ENCODE measurements at places on chromosomes 5 and 9.
A peak's percentile ranks its signal among the peaks of the same experiment; 100 is the strongest.

DNA sequence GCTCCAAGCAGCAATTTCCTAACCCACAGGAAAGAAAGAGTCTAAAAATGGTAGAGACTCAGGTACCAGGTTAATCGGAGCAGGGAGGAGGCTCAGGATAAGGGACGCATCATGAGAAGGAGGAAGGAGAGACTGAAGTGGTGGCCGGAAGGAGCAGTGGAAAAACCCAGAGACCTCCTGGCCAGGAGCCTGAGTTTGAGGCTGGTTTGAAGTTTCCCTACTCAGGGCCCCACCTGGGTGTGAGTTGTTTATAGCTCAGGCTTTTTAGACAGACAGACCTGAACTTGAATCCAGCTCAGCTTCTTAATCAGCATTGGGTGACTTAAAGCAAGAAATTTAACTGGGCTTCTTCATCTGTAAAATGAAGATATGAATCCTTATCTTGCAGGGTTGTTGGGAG, 11.9 kb upstream of the AQP7 start:
- no peak for DNase-seq

- no peak for DNase-seq
These were observed 40.3 kb downstream of the CYSTM1 start for GRCh38 chr5:140215276-140215675.

DNA sequence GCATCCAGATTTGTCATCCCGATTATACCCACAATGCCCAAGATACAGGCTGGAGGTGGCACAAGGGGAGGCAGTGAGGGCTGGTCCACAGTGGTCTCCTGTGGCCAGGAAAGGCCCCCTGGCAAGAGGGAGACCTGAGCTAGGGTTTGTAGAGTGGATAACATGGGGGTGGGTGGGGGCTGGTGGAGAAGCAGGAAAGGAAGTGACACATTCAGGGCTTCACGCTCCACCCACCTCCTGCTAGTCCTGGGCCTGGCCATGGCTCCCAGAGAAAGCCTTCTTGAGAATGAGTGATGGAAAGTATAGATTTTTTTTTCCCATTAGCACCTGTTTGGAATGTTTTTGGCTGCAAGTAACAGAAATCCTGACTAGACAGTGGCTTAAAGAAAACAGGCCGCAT, 81.3 kb downstream of the ANKRD33B start:
- DNase-seq: no peak

DNA sequence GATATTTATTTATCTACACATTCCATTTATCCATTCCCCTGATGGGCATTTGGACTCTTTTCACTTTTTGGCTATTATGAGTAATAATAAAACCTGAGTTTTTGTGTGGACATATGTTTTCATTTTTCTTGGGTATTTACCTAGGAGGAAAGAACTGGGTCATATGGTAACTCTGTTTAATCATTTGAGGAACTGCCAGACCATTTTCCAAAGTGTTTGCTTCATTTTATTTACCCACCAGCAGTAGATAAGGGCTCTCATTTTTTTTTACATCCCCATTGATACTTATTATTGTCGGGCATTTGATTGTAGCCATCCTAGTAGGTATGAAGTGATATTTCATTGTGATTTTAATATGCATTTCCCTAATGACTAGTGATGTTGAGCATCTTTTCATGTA, 7.7 kb upstream of the PTPDC1 start:
- no peak for DNase-seq

GRCh38 chr9:135224921-135225541, 137.6 kb downstream of the OLFM1 start:
- peak; percentile 51 for DNase-seq

DNA sequence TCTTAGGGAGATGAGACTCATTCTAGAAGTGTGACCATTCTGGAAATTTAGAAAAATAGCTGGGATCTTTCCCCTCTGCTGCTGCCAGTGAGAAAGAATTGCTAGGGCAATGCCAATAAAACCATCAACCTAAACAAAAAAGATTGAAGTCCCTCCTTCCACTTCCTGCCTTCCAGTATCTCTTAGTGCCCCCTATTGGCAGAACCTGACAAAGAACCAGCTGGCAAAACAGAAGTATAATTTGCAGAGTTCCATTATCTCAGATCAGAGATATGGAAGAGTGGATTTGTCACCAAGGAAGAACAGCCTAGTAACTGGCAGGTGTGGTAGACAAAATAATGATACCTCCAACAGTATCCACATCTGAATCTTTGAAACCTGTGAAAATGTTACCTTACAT, 13.8 kb upstream of the PLCXD3 start:
- no peak for DNase-seq

DNA sequence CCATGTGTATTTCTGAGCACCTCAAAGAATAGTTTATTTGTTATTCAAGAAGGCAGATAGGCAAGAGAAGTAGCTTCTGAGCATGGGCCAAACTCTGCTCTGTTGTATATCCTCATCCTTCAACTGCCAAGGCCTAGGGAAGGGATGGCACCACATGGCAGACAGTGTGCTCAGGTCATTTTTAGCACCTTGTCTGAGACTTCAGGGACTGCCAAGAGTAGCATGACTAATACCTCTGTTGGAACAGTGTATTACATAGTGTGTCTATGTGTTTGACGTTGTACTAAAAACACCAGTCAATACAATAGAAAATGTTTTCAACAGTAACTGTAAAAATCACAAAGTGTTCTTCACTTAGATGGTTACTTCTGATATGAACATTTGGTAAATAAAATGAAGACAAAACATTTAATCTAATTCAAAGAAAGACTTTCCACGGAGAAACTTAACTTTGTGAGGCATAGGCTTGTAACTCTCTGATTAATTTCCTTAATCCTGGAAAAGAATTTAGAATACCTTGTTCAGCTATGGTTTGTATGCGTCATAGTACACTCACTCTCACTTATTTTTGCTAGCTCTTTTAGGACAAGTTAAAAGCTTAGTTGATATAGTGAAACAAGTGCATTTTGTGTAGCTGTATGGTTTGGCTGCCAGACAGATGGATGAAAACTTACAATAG, 318.4 kb upstream of the RIOK2 start:
- DNase-seq: no peak

GRCh38 chr5:105428451-105429380, 1866.1 kb upstream of the NUDT12 start:
- no peak for DNase-seq

- DNase-seq: peak; percentile 15
These were observed 59.3 kb downstream of the FSTL4 start for GRCh38 chr5:133552925-133553525.

DNA sequence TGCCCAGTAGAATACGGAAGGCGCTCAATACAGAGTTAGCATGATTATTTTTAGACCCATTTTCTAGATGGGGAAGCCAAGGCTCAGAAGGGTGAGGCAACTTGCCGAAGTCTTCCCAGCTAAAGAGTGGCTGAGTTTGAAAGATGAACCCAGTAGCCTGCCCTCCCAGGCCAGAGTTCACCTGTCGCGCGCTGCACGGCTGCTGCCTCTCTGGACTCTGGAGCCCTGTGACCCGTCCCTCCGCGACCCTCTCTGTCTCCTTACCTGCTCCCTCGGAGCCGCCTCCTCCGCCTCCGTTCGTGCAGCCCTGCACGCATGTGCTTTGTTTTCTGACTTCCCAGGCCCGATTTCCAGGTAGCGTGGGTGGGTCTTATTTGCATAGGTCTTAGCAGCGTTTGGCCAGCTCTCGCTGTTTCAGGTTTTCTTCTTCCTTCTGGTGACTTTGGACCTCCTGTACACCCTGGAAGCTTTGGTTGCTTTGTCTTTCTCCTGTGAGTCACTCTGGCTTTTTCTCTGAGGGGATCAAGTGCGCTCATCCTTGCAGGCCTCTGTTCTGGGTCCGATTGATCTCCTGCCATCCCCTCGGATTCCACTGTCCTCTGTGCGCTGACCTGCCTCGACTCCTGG, at the start of gene RNF183:
RNF183 (minus strand) TSS at position 585 of the 627 bp plus-strand sequence. CDS start 5,192 bp downstream, outside the sequence.
- DNase-seq: no peak

- DNase-seq: no peak
These were observed 51.5 kb downstream of the NXNL2 start for GRCh38 chr9:88586452-88586851.
